ENCODE measurements at places on chromosomes 2 and 18.

GRCh38 chr2:207819839-207820784 lies 50.4 kb upstream of the FZD5 start:
- ATAC-seq: no peak

DNA sequence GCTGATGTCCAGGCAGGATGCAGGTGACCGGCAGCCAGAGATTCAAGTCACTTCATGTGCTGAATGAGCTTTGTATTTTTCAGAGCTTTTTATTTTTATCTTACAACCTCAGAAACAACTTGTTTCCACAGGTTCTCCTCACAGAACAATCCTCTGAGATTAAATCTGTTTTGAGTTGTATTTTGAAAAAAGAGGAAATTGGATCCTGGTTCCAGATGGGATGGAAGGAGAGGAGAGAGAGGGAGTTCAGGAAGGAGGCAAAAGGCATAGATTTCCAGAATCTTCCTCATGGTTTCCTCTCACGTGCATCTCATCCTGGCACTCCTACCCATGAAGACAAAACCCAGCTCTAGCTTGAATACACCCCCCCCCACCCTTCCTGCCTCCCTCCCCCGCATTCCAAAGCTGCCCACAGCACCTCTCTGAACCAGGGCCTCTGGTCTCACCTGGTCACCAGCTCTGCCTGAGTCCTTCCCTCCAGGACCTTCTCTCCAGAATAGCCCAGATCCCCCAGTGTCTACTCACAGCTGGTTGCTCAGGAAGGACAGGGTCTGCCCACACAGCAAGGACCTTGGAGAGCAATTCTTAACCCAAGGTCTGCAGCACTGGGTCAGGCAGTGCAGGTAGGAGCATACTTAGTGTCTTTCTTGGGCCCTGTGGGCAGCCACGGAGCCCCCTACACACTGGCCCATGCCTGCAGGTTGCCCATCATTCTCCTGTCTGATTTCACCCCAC lies 104.7 kb downstream of the ZFP36L2 start:
- ATAC-seq: no peak

- no peak for ATAC-seq
These were observed 13.8 kb upstream of the TMEM200C start for GRCh38 chr18:5909125-5909524.

DNA sequence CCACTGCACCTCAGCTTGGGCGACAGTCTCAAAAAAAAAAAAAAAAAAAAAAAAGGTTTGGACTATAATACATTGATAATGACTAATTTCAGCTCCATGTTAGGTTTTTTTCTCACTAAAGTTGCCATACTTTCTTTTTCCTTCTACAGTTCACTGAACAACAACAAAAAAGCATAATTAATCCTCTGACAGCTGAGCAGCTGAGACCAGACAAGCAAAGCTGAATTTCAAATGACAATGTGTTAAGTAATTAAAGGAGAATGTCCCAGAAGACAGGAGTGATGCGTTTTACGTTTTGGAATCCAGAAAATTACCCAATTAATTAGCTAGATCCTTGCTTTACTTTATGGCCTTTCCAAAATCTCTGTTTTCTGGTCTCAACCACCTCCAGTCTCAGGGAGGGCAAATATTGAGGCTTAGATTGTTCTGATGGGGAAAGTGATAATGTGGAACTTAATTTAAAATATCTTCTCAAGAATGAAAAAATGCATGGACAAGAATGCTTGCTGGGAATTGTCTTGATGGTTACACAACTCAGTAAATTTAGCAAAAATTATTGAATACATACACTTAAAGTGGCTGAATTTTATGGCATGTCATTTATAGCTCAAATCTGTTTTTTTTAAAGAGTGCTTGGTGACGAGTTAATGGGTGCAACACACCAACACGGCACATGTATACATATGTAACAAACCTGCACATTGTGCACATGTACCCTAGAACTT lies 17.4 kb upstream of the RMDN2 start:
- ATAC-seq: no peak

- no peak for ATAC-seq
These were observed 731.4 kb upstream of the CHAC2 start for GRCh38 chr2:53036196-53036595.

DNA sequence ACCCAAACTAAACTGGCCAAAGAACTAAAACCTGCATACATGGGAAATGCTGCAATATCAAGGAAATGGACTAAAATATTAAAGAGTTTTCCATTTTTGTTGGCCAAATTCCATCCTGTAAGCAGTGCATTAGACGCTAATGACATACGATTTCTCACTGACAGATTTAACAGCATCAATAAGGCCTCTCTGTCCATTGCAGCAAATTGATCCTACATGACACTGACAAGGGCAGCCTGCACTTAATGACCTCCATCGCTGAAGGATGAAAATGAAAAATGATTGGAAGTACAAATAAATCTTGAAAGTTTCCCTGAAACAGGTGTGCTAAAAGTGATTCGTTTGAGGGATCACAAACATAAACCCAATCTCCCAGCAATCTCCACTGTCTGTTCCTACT lies 317.6 kb upstream of the KLHL14 start:
- ATAC-seq: no peak

GRCh38 chr2:219060821-219061791 lies at the start of gene IHH:
TSS of gene IHH (minus strand) at chr2:219060921. CDS start at chr2:219060467, 454 bp downstream.
- no peak for ATAC-seq

GRCh38 chr18:56645415-56646016 lies 5.6 kb upstream of the WDR7 start:
- ATAC-seq: no peak

DNA sequence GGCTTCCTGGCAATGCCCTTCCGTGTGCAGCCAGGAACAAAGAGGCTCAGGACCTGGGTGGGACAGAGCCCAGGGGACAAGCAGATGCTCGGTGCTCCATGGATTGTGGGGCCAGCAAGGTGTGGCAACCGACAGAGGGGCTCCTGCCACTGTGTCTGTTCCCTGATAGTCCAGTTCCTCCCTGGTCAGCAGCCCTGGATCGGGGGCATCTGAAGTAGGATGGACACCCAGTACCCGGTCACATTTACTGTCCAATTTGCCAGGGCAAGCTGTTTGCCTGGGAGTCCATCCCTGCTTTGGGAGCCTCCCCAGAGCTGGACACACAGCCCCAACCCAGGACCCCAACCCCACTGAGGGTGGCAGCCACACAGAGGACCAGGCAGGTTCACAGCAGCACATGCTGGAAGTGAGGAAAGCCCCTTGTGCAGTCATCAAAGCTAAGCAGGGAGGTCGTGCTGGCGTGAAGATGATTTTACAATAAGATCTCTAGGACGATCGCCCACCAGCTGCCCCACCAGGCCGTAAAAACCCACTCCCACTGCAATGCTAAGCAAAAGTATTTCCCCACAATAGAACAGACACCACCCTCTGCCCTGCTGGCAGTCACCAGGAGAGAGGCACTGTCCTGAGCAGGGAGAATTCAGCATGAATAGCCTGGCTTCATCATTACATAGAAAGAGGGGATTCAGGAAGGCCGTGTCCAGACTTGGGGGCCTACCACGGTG lies 141.7 kb downstream of the NDUFA10 start:
- no peak for ATAC-seq

GRCh38 chr2:86825693-86826381 lies 35.1 kb upstream of the CD8A start:
- ATAC-seq: peak; percentile 49

DNA sequence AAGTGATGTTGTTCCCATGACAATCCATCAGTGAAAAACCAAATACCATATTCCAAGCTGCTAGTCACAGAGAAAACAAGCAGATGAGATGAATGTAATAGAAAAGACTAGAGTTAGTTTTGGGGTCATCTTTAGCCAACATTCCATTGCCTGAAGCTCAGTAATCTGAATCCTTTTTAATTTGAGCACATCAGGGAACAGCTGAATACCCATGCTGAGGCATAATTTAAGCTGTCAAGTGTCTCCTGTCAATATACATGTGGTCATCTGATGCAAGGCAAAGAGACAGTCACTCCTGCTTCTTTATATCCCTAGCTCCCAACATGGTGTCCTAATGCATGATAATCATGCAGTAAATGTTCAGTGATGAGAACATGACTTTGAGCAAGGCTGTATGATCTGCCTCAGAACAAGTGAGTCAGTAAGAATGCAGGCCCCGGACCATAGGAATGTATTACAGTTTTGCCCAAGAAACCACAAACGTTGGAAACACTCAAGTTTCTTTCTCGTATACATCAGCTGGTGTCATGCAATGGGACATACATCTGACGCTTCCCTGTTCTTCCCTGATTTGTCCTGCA lies 48.0 kb downstream of the CDK15 start:
- no peak for ATAC-seq

- ATAC-seq: no peak
These were observed 544.3 kb downstream of the ZNF804A start for GRCh38 chr2:185142677-185143076.
